SHP77 treated with DMSO at 0.1 percent for 48 hours (cell line): ENCODE measurements at places on chromosomes 6 and 20.

GRCh38 chr20:14865169-14865568 lies 527.8 kb upstream of the FLRT3 start:
- no peak for DNase-seq

DNA sequence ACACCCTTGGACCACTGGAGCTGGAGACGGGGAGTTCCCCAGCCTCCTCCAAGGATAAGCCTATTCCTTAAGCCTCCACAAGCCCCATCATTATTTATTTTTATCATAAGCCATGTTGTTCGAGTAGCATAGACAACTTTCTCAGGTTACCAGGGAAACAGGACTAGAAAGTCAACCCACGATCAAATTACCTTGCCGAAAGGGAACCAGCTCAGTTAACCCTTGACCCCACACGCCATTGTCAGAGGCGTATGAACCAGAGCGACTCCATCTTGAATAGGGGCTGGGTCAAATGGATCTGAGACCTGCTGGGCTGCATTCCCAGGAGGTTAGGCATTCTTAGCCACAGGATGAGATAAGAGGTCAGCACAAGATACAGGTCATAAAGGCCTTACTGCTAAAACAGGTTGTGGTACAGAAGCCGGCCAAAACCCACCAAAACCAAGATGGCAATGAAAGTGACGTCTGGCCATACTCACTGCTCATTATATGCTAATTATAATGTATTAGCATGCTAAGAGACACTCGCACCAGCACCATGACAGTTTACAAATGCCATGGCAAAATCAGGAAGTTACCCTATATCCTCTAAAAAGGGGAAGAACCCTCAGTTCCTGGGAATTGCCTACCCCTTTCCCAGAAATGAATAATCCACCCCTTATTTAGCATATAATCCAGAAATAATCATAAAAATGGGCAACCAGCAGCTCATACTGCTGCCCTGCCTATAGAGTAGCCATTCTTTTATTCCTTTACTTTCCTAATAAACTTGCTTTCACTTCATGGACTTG lies 22.4 kb downstream of the SYNJ2 start:
- DNase-seq, result no peak

DNA sequence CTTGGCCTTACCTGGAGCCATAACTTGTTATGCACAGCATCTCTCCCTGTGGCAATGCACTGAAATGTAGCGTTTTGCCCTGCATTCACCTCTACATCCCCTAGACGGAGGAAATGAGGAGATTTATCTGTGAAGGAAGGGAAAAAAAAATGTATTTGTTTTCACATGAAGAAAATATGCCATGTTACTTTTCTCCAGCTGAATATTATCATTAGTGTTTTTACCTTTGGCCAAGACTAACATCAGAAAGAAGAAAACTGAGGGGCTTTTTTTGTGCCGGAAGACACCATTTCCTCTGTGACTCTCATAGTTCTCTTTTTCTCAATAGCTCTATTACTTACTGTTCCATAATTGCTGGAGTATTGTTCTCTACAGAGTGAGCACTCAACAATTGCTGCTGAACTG lies 280.4 kb downstream of the PTPRK start:
- DNase-seq, result no peak

DNA sequence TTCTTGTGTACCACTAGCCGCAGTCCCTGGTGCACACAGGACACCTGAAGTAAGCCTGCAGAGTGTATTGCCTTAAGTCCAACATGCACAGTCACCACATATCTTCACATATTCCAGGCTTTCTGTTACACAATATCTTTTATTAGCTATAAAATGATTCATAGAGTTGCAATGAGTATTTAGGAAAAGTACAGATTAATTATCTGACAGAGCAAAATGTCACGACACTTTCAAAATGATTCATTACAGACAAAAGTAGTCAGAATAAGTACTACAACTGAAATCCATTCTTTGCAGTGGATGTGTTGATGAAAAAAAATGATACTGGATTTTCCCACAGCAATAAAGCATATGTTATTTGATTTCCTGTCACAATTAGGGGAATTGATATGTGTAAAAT lies 199.5 kb upstream of the ASCC3 start:
- DNase-seq, result no peak

DNA sequence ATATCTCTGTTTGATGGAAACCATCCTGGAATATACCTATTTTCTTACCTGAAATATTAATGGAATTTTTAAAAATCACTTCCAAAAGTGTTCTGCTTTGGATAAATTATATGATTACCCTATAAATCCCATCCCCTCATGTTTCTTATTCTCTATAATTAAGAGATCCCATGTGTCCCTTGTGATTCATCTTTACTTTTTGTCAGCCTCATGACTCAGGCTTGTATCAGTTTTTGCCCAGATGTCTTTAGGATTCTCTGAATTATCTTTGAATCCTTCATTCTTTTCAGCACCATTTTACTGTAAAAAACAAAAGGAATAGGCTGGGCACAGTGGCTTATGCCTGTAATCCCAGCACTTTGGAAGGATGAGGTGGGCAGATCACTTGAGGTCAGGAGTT lies 804.5 kb upstream of the CITED2 start:
- DNase-seq, result no peak

- peak; percentile 34 for DNase-seq
Measured at GRCh38 chr20:48723308-48724264, 104.2 kb downstream of the PREX1 start.

GRCh38 chr6:133972388-133972787 lies 19.4 kb downstream of the TBPL1 start:
- DNase-seq, result no peak

DNA sequence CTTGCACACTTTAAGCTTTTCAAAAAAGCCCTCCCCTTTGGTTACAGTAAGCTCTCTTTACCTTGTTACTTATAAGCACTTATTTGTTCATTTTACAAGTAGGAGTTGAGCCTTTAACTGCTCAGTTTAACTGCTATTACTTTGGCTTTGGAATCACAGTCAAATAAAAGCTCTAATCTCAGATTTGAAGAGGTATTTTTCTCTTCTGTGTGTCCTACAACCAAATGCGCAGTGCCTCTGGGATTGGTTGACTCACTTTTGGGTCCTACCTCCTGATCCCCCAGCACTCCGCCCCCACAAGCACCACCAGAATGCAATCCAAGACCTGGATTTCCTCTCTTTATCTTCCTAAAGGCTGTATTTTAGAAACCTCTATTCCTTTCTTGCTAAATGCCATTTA lies 2.5 kb downstream of the NCOA7 start:
- DNase-seq, result no peak

DNA sequence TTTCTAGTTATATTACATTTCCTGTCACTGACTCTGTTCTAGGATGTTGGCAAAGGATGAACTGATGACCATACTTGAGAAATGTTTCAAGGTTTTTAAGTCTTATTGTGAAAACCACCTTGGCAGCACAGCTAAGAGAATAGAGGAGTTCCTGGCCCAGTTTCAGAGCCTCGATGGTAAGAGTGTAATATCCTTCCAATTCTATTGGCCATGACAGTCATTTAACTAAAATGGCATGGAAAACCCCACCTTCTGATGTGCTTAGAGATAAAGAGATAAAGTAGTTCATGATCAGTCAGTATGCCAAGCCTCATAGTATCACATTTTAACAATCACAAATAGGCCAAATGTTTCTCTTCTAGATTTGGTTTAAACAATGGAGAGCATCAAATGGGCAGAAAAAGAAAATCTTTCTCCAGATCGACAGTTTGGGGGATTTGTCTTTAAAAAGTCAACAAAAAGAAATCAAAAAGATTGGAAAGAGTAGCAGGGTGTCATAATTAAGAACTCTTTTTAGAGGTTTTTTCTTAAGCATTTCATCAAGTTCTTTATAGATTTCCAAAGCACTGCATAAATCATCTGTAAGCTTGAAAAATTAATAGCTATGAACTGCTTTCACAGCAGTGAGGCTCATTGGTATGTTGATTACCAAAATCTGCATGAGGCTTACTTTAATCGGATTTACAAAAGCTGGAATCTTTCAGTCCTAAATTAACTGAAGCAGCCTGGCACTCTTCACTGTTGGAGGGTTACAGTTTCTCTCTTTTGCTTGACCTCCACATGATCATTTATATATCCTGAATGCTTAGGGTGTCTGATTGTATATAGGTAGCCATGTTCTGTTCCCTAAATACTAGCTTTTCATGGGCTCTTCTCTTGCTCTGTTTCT lies 48.7 kb downstream of the AKIRIN2 start:
- no peak for DNase-seq

GRCh38 chr6:152428126-152428525 lies 209.0 kb downstream of the SYNE1 start:
- no peak for DNase-seq

DNA sequence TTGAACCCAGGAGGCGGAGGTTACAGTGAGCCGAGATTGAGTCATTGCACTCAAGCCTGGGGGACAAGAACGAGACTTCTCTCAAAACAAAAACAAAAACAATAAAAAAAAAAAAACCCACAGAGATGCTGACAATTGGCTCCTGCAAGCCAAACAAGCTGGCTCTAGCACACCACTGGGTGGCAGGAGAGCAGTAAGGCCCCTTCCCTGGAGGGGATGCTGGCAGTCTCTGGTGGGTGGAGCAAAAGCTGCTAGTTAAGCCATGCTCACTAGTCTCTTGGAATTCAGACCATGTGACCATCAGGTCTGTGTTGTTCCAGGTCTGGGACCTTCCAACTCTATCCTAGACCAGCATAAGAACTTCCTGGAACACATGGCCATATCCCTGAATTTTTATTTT lies 18.9 kb upstream of the DSN1 start:
- no peak for DNase-seq

- no peak for DNase-seq
Measured at GRCh38 chr6:97293198-97293696, 10.2 kb upstream of the MMS22L start.

DNA sequence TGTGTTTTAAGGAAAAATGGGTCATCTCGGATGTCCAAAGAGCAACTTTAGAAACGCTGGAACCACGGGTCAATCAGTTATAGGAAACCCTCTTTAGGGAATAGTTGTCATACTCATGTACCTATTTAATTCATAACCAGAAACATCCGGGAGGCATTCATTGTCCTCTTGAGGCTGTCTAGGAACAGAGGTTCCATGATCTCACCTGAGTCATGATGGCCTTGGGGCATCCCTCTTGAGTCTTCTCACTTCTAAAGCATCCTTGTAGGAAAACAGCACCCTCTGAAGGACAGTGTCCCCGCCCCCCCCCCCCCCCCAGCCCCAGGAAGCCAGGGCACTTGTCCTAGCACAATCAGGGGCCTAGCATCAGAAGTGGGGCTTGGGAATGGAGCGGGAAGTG lies 46.3 kb upstream of the CDH4 start:
- DNase-seq, result no peak

DNA sequence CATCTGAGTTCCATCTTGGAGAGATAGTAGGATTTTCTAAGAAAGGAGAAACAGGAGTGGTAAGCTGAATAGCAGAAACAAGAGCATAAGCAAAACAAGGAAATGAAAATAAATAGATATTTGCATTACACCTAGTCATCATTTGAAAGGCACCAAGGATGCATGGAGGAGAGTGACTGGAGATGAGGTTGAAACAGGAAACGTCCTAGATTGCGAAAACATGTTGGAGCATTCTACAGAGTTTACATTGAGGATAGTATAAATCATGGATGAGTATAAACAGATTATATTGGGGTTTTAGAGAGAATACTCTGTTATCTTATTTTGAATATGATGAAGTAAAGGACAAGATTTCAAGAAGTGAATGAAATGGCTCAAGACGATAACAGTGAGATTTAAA lies 507.3 kb downstream of the EYS start:
- DNase-seq, result no peak

- no peak for DNase-seq
Measured at GRCh38 chr6:34598712-34599111, 42.6 kb upstream of the SPDEF start.

- DNase-seq, result no peak
Measured at GRCh38 chr20:47674686-47675085, 110.6 kb downstream of the SULF2 start.

GRCh38 chr6:37433657-37434271 lies 743 bp downstream of the CMTR1 start:
- no peak for DNase-seq
